ENCODE measurements at places on chromosomes 1 and 21. TPM values are rescaled to one million over a fixed set of nuclear protein-coding genes. Genes with fewer than 3 reads are reported as not detected.
A peak's percentile ranks its signal among the peaks of the same experiment; 100 is the strongest.

GRCh38 chr1:67084765-67085318, 30.9 kb upstream of the SLC35D1 start:
- no peaks in the 10 kb centered on the region for H3K27me3 ChIP-seq
- no peak for DNase-seq
- no peak overlapping the region for H3K4me3 ChIP-seq

GRCh38 chr21:46082713-46082962, 15.3 kb upstream of the COL6A2 start:
- no peak overlapping the region for H3K4me3 ChIP-seq
- H3K27me3 ChIP-seq = no peaks in the 10 kb centered on the region
- H3K27ac ChIP-seq = no peak overlapping the region
- H3K4me1 ChIP-seq = peaks cover 24% of the 10 kb centered on the region
- no peaks in the 10 kb centered on the region for H3K36me3 ChIP-seq

The TAS1R1 gene
- not detected for total RNA-seq

GRCh38 chr1:67382292-67382691, 47.9 kb downstream of the SERBP1 start:
- H3K27ac ChIP-seq = no peak overlapping the region
- H3K4me3 ChIP-seq = no peak overlapping the region
- no peaks in the 10 kb centered on the region for H3K36me3 ChIP-seq
- no peak for DNase-seq

- H3K4me3 ChIP-seq = no peak overlapping the region
- H3K36me3 ChIP-seq = no peaks in the 10 kb centered on the region
- peaks cover 16% of the 10 kb centered on the region for H3K4me1 ChIP-seq
- DNase-seq = no peak
These were observed 415.8 kb downstream of the SETD4 start for GRCh38 chr21:35644523-35644922.

DNA sequence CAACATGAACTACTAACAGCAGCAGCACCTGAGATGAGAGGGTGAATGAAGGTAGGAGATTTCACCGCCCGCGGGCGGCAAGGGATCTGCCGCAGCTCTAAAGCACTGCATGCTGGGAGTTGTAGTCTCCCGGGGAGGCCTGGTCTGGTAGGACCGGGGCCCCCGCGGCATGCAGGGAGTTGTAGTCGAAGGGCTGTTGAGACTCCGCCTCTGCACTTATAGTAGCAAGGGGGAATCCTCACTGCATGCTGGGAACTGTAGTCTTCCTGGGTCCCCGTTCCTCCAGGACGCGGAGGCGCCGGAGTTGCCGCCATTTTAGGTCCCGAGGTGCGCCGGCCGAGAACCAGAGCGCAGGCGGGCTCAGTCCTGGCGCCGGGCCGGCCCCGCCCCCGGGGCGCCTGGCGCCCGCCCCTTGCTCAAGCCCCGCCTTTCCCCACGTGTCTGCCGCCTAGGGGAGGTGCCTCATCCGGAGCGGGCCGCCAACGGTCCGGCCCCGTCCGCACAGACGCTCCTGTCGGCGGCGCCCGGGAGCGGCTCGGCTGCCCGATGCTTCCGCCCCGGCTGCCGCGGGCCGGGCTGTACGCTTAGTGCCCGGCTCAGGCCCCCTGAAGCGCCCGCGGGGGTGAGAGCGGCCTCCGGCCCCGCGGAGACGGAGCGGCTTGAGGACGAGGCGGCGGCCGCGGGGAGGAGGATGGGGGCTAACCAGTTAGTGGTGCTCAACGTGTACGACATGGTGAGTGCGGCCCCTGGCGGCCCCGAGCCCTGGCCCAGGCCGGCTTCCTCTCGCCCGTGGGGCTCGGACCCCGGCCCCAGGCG, at the start of gene DESI2:
Gene DESI2, plus strand, starts transcription at position 504 of the 816 bp plus-strand sequence. Its CDS starts 188 bp downstream, at position 692.
- peaks cover 3% of the 10 kb centered on the region for H3K36me3 ChIP-seq
- no peaks in the 10 kb centered on the region for H3K27me3 ChIP-seq
- peak; percentile 100 for DNase-seq

The NR1I3 gene
- not detected for total RNA-seq

The CREG1 gene
- total RNA-seq = 3.3 TPM

DNA sequence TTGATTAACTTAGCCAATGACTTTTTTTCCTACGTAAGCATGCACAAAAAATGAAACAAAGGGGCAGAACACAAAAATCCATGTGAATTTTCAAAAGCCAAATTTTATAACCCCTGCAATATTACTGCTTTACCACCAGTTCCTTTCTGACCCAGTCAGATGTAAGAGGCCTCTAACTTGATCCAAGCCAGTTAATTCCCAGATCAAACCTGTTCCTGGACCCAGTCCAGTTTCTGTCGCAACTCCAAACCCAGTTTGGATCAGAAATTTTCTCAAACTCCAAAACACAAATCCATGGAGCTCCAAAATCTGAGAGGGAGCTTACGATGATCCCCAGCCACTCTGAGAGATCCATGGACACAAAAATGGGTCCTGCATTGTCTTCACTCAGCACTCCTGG, 7.8 kb upstream of the ZYG11A start:
- H3K4me1 ChIP-seq = no peaks in the 10 kb centered on the region
- H3K27ac ChIP-seq = no peak overlapping the region
- DNase-seq = no peak
- no peaks in the 10 kb centered on the region for H3K27me3 ChIP-seq
- H3K36me3 ChIP-seq = no peaks in the 10 kb centered on the region

The MPL gene
- not detected for total RNA-seq

GRCh38 chr1:221078260-221078965, 199.2 kb downstream of the HLX start:
- H3K36me3 ChIP-seq = no peaks in the 10 kb centered on the region
- no peak overlapping the region for H3K27ac ChIP-seq
- H3K4me3 ChIP-seq = no peak overlapping the region
- no peaks in the 10 kb centered on the region for H3K4me1 ChIP-seq
- peak; percentile 51 for DNase-seq

DNA sequence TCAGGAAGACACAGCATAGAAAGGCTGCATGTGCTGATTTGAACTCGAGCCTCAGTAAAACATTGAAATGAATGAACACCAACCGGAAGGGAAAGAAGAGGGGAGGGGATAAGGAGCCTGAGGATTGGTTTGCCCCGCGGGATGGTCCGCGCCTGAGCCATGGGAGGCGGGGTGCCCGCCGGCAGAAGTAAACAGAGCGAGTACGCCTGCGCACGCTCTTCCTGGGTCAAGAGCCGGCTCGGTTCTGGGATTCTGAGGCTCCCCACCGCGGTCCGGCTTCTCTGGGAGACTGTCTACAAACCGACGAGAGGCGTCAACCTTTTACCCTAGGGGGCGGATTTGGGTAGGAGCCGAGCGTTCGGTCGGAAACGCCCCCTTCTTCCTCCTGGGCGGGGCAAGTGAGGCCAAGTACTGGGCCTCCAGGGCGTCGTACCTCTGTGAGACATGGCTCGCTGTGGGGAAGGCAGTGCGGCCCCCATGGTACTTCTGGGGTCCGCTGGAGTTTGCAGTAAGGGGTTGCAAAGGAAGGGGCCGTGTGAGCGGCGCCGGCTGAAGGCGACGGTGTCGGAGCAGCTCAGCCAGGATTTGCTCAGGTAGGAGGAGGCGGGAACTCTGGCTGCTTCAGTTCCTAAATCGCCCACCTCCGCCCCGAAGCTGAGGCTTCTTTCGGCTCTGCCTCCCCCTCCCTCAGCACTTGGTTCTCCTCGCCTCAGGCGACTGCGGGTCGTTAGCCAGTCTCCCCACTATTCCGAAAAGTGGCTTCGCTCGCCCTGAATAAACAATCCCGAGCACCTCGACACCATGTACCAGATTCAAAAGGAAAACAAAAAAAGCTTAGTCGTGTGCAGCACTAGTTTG, at the start of gene BTBD8:
Gene BTBD8, plus strand, starts transcription at position 218 of the 858 bp plus-strand sequence. Its CDS starts 227 bp downstream, at position 445.
- no peaks in the 10 kb centered on the region for H3K4me1 ChIP-seq
- peak; percentile 71 for DNase-seq
- H3K27ac ChIP-seq = peak within 1 kb of the TSS; percentile 55
- H3K36me3 ChIP-seq = no peaks in the 10 kb centered on the region

The IGSF9 gene
- total RNA-seq = not detected

DNA sequence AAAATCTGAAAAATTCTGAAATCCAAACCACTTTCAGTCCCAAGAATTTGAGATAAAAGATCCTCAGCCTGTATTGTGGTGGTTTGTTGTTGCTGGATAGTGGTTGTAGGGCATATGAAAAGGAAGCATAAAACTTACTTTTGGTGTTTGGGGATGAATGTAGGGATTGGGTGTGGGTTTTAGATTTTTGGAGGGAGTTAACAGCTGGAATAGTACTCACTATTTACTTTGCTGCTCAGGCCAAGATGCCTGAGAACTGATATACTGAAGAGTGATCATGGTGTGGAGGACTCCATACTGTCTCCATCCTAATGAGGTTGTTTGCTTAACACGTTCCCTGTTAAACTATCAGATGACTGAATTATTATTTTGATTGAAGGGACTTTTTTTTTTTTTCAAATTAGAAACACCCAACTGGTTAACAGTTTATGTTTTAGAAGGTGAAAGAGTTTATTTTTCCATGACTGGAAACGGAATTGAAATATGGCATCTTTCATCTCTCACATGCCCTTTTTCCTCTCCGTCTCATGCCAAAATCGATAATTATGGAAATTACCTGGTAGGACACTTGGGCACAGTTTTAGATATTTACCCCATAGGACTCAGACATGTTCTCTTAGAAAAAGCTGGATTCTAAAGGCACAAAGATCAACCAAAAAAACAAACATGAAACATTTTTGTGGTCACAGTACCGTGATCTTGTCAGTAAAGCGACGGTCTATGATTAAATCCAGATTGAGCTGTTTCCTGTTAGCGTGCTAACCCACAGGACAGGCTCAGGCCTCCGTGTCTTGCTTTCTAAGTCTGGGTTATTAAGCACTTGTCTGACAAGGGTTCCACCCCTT, 37.3 kb downstream of the RGL1 start:
- peaks cover 13% of the 10 kb centered on the region for H3K4me1 ChIP-seq
- DNase-seq = peak; percentile 97
- no peak overlapping the region for H3K4me3 ChIP-seq
- H3K27me3 ChIP-seq = no peaks in the 10 kb centered on the region

GRCh38 chr1:210882414-210883221, 251.3 kb downstream of the KCNH1 start:
- no peaks in the 10 kb centered on the region for H3K27me3 ChIP-seq
- peak; percentile 21 for DNase-seq
- no peak overlapping the region for H3K27ac ChIP-seq
- H3K4me3 ChIP-seq = no peak overlapping the region
- no peaks in the 10 kb centered on the region for H3K4me1 ChIP-seq

GRCh38 chr1:41446851-41447610, 37.5 kb downstream of the EDN2 start:
- peaks cover 19% of the 10 kb centered on the region for H3K27me3 ChIP-seq
- H3K4me1 ChIP-seq = no peaks in the 10 kb centered on the region
- H3K27ac ChIP-seq = no peak overlapping the region
- no peak overlapping the region for H3K4me3 ChIP-seq
- no peaks in the 10 kb centered on the region for H3K36me3 ChIP-seq

GRCh38 chr1:29524285-29525065, 288.2 kb downstream of the PTPRU start:
- no peak overlapping the region for H3K4me3 ChIP-seq
- no peaks in the 10 kb centered on the region for H3K36me3 ChIP-seq
- H3K27me3 ChIP-seq = peaks cover 6% of the 10 kb centered on the region
- no peaks in the 10 kb centered on the region for H3K4me1 ChIP-seq
- no peak overlapping the region for H3K27ac ChIP-seq
- no peak for DNase-seq
